ENCODE measurements at places on chromosomes 3 and 15. TPM values are rescaled to one million over a fixed set of nuclear protein-coding genes. Genes with fewer than 3 reads are reported as not detected.

GRCh38 chr3:188021502-188022040 is 132.4 kb upstream of the LPP start:
- H3K27me3 ChIP-seq: peaks cover 10% of the 10 kb centered on the region
- H3K4me1 ChIP-seq: no peaks in the 10 kb centered on the region
- peaks cover 13% of the 10 kb centered on the region for H3K36me3 ChIP-seq
- no peak overlapping the region for H3K27ac ChIP-seq

DNA sequence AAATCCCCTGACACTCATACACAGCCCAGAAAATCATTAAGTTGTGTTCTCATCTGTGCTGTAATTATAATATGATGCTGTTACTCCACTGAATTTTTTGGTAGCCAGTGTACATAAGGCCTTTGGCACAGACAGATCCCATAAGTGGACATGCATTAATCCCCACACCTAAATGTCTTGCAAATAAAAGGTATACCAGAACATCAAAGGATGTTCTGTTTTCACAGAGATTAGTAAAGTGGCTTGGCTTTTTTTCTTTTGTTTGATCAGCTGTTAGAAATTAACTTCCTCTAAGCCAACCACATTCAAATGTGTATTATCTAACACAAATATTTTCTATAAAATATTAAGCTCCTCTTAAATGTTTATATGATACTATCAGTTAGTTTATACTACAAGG is 2.7 kb downstream of the SST start:
- H3K27me3 ChIP-seq: peaks cover 63% of the 10 kb centered on the region
- H3K4me3 ChIP-seq: no peak overlapping the region
- no peaks in the 10 kb centered on the region for H3K4me1 ChIP-seq

DNA sequence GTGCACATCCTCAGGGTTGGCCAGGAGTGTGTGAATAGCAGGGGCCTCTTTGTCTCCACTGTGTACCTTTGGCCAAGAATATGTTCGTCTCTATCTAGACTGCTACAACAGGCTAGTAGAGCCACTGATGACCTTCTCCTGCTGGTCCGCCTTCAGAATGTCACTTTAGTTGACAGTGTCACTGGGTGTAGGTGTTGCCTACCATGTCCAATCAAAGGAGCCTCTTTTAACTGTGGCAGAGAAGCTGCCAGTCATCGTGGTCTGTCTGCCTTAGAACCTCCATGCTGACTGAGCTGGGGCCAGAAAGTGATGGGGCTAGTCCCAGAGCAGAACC is 40.1 kb downstream of the OXSR1 start:
- peaks cover 69% of the 10 kb centered on the region for H3K4me1 ChIP-seq
- peaks cover 56% of the 10 kb centered on the region for H3K36me3 ChIP-seq
- H3K27me3 ChIP-seq: no peaks in the 10 kb centered on the region
- peak overlapping the region; percentile 59 for H3K27ac ChIP-seq

- no peaks in the 10 kb centered on the region for H3K4me1 ChIP-seq
- DNase-seq: no peak
- no peaks in the 10 kb centered on the region for H3K36me3 ChIP-seq
- peaks cover 20% of the 10 kb centered on the region for H3K27me3 ChIP-seq
Observed at GRCh38 chr15:58141894-58142293, 3.7 kb downstream of the AQP9 start.

DNA sequence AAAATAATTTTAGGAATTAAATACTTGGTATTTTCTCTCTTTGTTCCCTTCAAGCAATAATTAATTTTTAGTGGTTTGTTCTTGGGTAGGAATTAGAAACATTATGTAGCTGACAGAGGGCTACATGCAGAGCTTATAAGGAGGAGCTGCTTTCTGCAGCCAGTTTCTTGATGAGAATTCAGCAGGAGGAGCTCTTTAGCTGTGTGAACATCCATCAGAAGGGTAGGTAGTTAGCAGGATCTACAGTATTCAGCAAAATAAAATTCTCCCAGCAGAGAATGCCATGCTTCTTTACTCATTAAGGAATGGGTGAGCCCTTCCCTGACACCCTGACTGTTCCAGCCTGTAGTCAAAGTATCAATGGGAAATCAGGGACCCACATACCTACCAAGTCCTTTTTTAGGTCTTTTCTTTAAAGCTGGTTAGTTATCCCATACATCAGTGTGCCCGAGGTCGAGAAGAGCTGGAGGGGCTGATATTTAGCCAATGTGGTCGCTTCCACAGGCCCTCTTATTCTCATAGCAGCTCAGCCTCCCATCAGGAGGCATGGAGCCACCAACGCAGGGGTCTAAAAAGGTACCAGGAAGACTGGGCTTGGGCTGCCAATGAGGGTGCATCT is 54.0 kb downstream of the KCNAB1 start:
- H3K27ac ChIP-seq: no peak overlapping the region
- DNase-seq: no peak
- H3K36me3 ChIP-seq: no peaks in the 10 kb centered on the region
- H3K27me3 ChIP-seq: peaks cover 11% of the 10 kb centered on the region

CLRN1 gene
- not detected for total RNA-seq

C3orf85 gene
- total RNA-seq: not detected

CCDC51 gene
- total RNA-seq: 17.5 TPM
